ENCODE measurements at places on chromosomes 3 and 15. TPM values are rescaled to one million over a fixed set of nuclear protein-coding genes. Genes with fewer than 3 reads are reported as not detected.

The RABL3 gene
- 17.8 TPM for total RNA-seq

The CNTN4 gene
- not detected for total RNA-seq

The UBR1 gene
- total RNA-seq, result 20.8 TPM

The SCN11A gene
- not detected for total RNA-seq

DNA sequence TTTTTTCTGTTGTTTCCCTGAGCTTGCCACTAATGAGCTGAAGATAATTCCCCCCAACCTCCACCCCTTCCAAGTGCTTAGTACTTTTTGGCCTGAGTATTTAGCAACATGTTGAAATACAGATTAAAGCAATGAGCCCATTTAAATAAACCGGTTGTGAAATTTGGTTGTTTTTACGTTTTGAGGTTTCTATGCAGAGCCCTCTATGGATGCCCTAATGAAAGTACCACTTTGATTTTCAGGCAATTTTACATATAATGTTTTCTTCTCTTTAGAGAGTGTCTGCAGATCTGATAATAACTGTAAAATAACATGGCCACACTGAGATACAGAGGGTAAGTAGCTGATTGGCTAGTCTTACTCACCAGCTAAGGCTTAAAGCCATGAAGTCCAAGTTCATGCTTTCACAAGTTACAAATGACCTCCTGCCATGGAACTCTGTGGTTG is 139.4 kb upstream of the SLC7A14 start:
- no peak for DNase-seq
